ENCODE measurements at places on chromosomes 7 and 10.

GRCh38 chr10:26970667-26971066 lies 109.9 kb upstream of the ABI1 start:
- no peak for DNase-seq

DNA sequence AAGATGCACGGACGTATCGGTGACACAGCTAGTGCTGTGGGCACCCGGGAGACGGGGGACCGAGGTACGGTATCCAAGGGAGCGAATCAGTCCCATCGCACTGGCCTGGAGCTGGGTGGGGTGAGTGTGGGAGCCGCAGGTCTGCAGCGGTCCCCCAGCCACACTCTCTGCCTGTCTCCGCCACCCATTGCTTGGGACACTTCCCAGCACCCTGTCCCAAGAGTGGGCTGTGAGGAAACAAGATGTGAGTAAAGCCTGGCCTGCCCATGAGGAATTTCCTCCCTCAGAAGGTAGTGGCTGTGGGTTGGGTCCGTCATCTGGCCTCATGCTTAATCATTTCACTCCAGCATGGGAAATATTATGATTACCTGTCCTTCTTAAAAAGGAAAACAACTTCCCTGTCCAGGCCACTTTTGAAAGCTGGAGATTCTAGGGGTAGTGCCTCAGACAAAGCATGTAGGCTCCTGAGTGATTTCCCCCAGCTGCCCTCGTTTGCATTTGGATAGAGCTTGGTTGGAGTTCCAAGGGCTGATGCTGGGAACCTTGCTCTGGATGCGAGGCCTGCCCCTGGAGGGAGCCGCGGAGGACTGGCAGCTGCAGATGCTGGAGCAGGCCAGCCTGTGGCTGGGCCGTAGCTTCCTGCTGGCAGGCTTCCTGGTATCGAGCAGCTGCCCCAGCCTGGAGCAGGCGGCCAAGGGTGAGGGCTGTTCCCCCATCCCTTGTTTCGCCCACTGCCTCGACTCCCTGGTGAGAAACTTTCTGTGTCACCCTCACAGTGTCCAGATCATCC lies 6.2 kb upstream of the ACTR3C start:
- no peak for DNase-seq

DNA sequence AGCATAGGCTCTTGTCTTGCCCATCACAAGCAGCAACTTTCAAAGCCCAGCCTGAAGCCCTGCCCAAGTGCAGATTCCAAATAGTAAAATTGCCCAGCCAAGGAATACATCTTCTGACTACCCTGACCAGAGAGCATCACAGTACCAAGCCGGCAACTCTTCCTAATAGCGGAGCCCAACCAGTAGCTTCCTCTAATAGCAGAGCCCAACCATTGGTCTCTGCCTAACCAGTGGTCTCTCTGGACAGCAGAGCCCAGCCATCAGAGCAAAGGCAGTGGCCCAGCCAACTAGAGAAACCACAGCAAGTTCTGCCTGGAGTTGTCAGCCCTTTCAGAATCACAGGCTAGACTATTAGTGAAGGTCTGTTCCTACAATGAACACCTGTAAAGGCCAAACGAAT lies 285.6 kb downstream of the HGF start:
- DNase-seq: no peak

DNA sequence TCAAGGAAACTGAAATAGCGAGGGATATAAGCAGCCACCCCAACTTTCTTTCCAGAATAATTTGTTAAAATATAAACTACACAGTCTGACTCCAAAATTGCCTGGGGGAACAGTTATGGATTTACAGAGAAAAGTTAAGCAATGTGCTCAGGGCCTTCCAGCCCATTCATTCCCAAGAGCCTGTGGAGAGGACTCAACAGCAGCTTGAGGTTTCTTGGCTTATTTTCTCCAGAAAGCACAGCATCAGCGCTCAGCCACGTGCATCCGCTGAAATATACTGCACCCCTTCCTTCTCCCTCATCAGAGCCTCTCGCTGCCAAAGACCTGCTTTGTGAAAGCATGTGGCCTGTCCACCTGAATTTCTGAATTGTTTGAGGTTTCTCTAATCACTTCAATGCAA lies 375.2 kb upstream of the VWC2 start:
- no peak for DNase-seq

DNA sequence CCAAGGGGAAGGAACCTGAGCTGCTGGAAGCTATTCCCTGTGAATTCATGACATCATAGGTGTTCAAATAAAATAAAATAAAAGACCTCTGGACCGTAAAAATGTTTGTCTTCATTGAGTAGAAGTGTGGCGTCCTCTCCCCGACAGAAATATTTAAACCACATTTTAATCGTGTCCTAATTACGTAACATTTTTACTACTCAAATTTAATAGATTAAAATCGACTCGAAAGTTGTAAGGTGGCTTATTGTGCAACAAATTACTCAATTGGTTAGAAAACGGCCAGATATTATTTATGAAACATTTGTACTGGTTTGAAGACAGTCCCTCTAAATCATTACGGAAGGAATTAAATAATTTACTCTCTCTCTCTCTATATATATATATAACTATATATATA lies 15.5 kb upstream of the NCAPG2 start:
- DNase-seq: no peak

DNA sequence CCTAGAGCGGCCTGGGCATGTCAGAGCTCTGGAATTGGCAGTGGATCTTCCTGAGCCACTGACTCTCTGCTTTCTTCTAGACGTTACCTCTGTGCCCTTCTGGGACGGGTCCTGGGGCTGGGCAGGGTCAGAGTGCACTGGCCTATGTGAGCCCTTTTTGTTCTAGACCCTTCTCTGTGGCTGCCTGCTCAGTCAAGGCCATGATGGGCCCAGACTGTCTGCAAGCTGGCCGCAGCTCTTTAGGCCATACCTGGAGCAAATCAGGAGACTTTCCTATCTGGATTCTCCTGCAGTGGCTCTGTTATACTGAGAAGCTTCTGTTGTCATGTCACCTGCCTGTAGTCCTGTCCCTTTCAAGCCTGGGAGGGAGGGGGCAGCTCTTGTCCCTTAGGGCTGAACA lies 70.1 kb downstream of the ADCY1 start:
- no peak for DNase-seq

All from RWPE1 (cell line).